ENCODE measurements at places on chromosomes 5 and 9.

GRCh38 chr9:34267660-34268059, 61.4 kb downstream of the KIF24 start:
- no peak for DNase-seq

GRCh38 chr5:133521801-133522200, 90.5 kb downstream of the FSTL4 start:
- DNase-seq, result no peak

GRCh38 chr5:109351988-109352864, 57.5 kb downstream of the PJA2 start:
- DNase-seq, result no peak

DNA sequence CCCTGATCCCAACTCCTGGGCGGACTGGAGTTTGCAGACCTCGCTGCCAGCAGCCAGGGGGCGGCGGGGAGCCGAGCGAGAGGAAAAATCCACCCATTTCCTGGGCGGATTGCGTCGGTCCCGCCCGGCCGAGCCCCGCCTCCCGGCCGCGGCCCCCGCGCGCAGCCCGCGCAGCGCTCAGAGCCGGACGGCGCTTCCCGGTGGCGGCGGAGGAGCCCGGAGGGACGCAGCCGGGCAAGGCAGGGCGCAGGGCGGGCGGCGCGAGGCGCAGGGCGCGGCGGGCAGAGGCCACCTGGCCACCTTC, at the start of gene OLFM1:
OLFM1 (plus strand) TSS at position 180 of the 304 bp plus-strand sequence. CDS start 322 bp downstream, outside the sequence.
- no peak for DNase-seq

GRCh38 chr5:88644676-88645075, 238.3 kb downstream of the MEF2C start:
- DNase-seq, result no peak

- DNase-seq, result no peak
These were observed 17.1 kb downstream of the DELE1 start for GRCh38 chr5:141940695-141941271.

GRCh38 chr5:167012123-167013034, 1279.1 kb upstream of the WWC1 start:
- no peak for DNase-seq

DNA sequence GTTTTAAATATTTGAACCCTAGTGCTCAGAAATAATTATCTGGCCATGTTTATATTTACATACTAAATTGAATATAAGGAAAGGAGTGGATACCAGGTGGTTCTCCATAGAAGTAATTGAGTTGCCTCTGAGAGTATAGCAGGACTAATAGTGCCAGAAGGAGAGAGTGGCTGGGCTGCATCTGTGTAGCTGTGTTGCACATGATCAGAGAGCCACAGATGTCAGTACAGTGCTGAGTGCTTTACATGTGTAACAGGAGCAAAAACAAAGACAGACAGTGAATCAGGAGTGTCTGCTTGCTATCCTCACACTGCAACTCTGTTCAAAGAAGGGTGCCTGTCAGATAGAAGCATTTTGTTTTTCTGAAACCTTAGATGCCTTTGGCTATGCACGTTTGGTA, 353.9 kb upstream of the PAPPA start:
- DNase-seq, result no peak

- DNase-seq, result no peak
These were observed 27.6 kb downstream of the TRIP13 start for GRCh38 chr5:920321-920720.

DNA sequence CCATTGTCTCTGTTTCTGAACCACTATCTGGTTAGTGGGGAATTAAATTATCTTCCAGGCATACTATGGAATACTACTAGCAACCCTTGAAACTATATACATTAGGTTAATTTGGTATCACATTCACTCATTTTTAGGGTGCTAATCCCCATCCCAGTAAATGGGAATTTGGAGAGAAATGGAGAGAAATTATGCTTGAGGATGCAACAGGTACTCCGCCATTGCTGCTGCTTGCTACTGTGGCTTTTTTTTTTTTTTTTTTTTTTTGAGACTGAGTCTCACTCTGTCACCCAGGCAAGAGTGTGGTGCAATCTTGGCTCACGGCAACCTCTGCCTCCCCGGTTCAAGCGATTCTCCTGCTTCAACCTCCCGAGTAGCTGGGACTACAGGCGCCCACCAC, 66.1 kb downstream of the AK8 start:
- no peak for DNase-seq

GRCh38 chr9:34984049-34984448, 5.5 kb upstream of the DNAJB5 start:
- no peak for DNase-seq

DNA sequence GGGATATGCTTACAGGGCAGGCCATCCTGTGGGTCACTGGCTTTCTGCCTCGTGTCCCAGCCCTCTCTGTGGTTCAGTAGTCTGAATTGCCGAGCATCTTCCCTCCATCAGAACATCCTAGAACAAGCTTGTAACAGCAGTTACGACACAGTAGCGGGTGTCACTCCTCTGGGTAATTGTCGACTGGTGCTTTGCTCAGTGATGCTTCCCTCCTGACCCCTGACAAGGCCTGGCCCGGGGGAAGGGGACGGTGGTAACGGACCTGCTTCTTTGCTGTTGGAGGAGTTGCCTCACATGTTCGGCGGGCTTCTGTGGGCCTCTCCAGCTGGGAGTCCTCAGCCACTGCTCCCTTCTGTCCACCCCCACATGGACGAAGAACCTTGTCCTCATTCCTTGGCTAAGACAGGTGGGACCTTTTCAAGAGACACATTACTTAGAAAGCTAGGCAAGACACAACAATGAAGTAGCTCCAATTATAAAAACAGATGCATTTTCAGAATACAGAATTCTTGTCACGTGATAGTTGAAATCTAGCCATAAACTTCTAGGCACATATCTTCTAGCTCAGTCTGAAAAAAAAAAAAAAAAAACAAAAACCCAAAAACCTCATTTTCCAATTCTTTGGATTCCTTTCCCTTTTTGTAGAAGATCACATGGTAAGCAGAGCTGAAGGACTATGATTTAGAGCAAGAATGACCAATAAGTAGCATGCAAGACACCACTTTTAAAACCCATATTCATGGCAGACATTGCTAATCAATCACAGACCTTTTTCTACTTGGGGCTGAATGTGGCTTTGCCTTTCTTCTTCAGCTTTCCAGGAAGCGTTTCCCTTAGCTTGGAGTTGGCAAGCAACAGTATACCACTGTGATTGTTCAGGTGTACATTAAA, 25.0 kb downstream of the HMCN2 start:
- no peak for DNase-seq

DNA sequence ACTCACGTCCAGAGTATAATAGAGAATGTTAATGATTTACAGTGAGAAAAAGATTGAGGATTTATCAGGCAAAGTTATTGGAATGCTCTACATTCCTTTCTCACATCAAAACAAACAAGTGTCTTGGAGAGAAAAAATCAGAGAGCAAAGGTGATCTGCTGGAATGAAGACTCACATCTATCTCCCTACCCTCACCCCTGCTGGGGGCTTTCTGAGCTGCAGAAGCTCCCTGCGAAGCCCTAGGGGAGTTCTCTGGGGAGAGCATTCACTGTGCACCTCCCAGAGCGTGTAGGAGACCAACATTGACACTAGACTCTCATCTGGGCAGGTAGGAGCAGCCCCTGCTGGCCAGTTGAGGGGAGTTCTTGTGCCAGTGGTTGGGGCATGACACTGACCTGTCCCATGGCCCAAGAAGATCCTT, 76.6 kb upstream of the ADAMTS16 start:
- no peak for DNase-seq

- DNase-seq, result no peak
These were observed 53.7 kb upstream of the IFNK start for GRCh38 chr9:27470291-27470856.

DNA sequence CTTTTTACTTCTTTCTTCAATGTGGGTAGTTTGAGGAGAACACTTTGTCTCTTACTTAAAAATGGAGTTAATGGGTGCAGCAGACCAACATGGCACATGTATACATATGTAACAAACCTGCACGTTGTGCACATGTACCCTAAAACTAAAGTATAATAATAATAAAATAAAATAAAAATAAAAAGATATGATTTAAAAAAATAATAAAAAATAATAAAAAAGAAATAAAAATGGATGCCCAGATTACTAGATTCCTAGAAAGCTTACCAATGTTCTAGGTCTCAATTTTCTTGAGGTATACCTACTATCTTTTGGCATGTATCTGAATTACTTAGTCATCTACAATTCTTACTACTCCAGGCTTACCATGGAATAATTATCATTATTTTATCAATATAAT, 2001.6 kb upstream of the CDH9 start:
- DNase-seq, result no peak

Data from AG04449 (cell line).